ENCODE measurements at places on chromosomes 4 and X. TPM values are rescaled to one million over a fixed set of nuclear protein-coding genes. Genes with fewer than 3 reads are reported as not detected.

The SPANXN3 gene
- not detected for total RNA-seq

The ARMCX4 gene
- 4.1 TPM for total RNA-seq

The ZIC3 gene
- total RNA-seq: not detected

The ATP1B4 gene
- total RNA-seq: not detected

The ARR3 gene
- not detected for total RNA-seq

The GPM6B gene
- total RNA-seq: 0.65 TPM

The DCLK2 gene
- 5.8 TPM for total RNA-seq

The OTC gene
- not detected for total RNA-seq

The TMEM271 gene
- total RNA-seq: not detected

The TMPRSS11A gene
- total RNA-seq: not detected

The RRH gene
- total RNA-seq: 0.09 TPM

The DHX15 gene
- total RNA-seq: 118 TPM

The AFF2 gene
- under 0.01 TPM for total RNA-seq

The ESX1 gene
- not detected for total RNA-seq

The BEX2 gene
- total RNA-seq: 1.3 TPM

The RAB33A gene
- total RNA-seq: 2.4 TPM

The CENPVL1 gene
- total RNA-seq: not detected

The CACNA1F gene
- not detected for total RNA-seq

The TLL1 gene
- 0.09 TPM for total RNA-seq

The GAGE13 gene
- not detected for total RNA-seq

The SRPK3 gene
- total RNA-seq: 0.43 TPM

The GSX2 gene
- total RNA-seq: not detected

The ETDB gene
- not detected for total RNA-seq

The ABCG2 gene
- 1.1 TPM for total RNA-seq

The BCORL1 gene
- total RNA-seq: 1.7 TPM

The BEND2 gene
- total RNA-seq: not detected

The ZXDA gene
- 5.1 TPM for total RNA-seq

The TMSB15A gene
- total RNA-seq: 0.85 TPM

The ZNF732 gene
- 0.14 TPM for total RNA-seq

The SPANXA2 gene
- total RNA-seq: 0.28 TPM

The ZNF630 gene
- 2.1 TPM for total RNA-seq

The SMIM20 gene
- total RNA-seq: 33.6 TPM

The PITX2 gene
- 11.0 TPM for total RNA-seq

The TLR2 gene
- total RNA-seq: 0.28 TPM

The TIGD4 gene
- 0.14 TPM for total RNA-seq

The MAGEA10 gene
- not detected for total RNA-seq

The H2BW2 gene
- not detected for total RNA-seq

Data from smooth muscle cell of bladder (primary cell).